OCI-LY7 (cell line): ENCODE measurements at places on chromosomes 2 and 18.

GRCh38 chr2:221465776-221466175, 106.3 kb downstream of the EPHA4 start:
- no peak for DNase-seq

DNA sequence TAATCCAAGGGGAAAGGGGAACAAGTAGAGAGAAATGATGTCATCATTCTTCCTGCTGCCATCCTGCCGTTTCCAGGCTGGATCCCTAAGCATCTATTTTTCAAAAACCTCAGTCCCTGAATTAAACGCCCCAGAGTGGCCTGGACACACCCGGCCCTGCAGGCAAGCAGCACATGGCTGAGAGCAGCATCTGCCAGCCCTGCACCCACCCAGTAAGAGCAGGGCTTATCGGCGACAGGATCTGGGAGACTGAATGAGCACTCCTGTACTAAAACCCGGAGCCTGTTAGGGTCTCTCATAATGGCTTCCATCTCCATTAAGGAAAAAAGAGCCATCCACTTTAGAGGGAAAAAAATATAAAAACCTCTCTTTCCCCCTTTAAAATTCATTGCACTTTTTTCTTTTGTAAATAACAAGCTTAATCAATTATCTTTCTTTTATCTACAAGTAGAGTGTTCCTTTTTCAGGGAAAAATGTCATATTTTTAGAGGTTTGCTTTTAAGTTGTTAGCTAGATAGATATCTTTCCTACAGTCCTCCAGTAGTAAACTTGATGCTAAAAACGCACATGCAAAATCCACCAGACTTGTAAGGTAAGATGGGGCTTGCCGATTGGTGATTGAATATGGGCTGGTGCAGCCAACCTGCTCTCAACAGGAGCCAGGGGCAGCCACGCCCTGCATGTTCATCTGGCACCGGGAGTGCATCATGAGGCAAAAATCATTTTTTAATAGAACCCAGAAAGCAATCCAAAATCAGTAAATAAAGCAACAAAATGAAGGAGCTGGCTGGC, 457.8 kb downstream of the EIPR1 start:
- no peak for DNase-seq

- DNase-seq, result no peak
Measured at GRCh38 chr18:13287372-13287771, 68.8 kb downstream of the LDLRAD4 start.

DNA sequence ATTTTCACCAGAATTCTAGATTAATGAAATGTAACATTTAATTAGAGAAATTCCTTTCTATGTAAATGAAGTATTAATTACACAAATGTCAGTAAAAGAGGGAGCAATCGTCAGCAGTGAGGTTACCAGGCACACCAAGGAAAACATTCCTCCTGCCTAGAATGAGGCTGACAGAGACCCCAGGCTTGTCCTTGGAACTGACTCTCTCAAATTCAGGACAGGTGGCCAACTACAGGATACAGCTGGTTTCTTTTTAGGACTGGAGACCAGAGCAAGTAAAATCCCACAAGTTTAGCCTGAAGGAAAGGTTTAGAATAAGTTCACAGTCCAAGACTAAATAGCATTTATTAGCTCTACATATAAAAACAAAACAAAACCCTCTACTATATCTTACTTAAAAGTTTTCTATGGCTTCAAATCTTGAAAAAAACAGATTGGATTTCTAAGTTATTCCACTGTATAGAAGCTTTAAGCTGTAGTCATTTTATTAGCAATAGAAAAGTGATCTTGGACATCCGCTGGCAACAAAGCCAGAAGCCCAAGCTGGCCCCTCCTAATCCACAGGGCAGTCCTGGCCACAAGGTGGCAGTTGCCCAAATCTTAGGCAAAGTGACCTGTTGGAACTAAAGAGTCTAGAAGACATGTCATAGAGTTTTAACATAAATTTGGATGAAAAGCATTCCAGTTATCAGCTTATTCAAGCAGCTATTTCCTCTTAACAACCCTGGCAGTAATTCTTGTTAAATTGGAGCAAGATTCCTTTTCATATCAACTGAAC, 81.0 kb downstream of the SP3 start:
- peak; percentile 41 for DNase-seq

- DNase-seq, result no peak
Measured at GRCh38 chr2:206071807-206072206, 14.2 kb downstream of the INO80D start.

DNA sequence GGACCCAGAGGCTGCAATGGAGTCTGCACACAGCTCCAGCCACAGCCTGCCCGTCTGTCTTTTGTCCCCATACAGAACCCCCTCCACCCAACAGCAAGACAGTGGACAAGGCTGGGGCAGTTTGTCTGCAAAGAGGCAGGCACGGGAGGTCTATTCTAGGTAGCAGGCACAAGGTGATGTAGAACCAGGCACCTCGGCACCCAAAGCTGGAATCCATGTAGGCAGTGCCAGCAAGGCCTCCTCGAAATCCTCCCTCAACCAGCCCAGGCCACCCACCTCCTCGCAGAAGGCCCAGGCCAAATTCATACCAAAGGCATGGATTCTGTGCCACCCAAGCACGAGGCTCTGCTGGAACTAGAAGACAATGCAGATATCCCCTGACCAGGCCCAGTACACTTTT, 179.2 kb downstream of the TNS1 start:
- no peak for DNase-seq
